ENCODE measurements at places on chromosomes 11 and 22.

DNA sequence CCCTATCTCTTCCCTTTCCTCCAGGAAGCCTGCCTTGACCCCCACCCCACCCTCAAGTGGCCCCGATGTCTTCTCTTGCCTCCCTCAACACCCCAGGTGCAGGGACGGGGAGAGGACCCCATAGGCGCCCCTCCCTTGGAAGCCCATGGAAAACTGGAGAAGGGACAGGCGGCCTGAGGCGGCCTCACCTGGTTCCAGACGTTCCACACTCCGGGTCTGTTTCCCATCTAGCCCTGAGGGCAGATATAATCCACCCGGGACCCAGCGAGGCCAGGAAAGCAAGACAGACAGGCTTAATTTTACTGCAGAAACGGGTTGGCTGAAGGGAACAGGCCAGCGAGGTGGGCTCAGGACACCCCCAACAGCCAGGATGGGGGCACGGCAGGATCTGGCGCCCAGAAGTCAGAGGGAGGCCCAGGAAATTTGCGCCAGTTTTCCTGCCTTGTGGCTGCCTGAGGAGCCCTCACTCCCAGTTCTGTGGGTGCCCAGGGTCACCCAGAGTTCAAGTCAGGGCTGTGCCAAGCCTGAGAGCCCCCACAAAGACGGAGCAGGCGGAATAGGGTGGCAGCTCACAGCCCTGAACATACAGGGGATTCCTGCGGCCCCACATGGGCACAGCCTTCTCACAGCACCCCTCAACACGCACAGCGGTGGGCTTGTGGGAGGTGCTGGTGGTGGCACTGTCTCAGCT lies 3.0 kb upstream of the SIGIRR start:
- DNase-seq, result no peak

GRCh38 chr11:16769386-16769785 lies 30.9 kb downstream of the C11orf58 start:
- DNase-seq, result no peak

GRCh38 chr11:58188770-58189169 lies at the start of gene OR9Q2:
Gene OR9Q2, plus strand, starts transcription at chr11:58189070. Its CDS starts 1,421 bp downstream, at chr11:58190491.
- no peak for DNase-seq

DNA sequence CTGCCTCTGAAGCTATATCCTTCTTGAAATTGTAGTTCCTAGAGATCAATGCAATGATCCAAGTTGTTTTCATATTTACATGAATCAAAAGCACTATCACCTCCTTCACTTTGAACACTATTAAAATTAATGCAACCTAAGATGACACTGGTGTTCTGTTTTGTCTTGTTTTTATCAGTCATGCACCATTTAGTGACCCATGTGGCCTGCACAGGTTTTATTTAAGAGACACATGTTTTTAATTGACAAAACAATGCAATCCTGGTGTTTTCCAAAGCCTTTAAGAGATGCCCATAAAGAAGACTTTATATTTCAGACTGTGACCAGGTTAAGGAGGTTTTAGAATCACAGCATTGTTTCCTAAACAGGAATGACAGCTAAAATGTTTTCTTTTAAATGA lies 177.5 kb downstream of the FAM181B start:
- DNase-seq, result no peak

DNA sequence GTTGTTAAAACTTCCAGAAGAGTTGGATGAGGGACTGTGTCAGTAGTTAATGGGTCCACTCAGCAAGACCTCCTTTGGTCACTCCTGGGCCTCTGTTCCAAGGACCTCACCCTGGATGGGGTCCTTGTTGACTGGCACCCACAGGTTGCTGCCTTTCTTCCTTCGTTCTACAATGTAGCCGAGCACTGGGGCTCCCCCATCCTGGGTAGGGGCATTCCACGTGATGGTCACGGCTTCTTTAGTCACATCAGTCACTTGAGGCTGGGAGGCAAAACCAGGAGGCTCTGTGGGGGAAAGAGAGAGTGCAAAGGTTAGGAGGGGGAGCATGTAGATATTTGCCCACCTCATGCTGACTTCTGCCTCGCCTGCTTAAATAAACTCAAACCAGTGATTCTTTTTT lies 12.0 kb downstream of the TMEM86A start:
- DNase-seq, result no peak

DNA sequence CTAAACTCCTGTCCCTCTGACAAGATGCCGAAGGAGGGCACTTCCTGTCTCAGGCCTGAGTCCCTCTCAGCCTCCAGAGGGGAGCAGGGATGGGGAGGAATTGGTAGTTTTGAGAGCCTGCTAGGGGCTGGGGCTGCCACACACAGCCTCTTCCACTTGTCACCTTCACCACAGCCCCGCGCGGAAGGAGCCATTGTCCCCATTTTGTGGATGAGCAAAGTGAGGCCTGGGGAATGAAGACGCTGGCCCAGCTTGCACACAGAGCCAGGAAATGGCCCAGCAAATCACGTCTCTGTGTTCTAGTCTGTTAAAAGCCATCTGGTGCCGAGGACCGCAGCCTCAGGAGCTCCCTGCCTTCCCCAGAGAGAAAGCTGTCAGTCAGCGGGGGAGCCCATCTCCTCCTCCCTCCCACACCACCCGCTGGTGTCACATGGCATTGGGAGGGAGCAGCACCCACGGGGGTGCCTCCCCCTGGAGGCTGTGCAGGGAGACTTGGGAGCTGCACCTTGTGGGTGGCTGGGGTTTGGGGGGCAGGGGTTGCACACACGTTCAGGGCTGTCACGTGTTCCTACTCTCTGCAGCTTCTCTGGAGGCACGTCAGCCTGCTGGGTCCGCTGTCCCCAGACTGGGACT lies 34.6 kb downstream of the RASD2 start:
- peak; percentile 20 for DNase-seq

DNA sequence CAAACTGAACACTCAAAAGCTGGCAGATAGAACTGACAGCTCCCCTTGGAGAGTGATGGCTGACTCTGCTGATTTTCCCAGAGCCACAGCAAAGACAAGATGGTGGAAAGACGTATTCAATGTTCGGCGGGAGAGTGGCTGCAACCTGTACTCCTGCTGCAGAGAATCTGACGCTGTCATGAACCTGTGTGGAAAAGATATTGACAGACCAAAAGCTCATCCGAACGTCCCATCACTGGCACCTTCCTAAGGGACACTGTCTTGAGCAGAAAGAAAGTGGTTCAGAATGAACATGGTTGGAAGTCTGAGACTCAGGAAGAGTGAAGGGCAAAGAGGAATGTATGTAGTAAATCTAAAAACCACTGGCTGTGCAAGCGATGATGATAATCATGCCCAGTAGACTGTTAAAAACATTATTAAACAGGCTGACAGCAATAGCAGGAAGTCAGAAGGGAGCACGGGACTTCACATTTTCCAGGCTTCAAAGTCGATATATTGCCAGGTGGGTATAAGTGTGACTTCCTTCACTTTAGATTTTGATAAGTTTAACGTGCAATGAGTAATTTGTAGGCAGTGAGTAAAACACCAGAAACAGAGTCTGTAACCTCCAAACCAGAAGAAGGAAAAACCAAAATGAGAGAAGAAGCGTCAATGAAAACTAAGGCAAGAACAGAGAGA lies 6.2 kb upstream of the IL17REL start:
- DNase-seq, result no peak

DNA sequence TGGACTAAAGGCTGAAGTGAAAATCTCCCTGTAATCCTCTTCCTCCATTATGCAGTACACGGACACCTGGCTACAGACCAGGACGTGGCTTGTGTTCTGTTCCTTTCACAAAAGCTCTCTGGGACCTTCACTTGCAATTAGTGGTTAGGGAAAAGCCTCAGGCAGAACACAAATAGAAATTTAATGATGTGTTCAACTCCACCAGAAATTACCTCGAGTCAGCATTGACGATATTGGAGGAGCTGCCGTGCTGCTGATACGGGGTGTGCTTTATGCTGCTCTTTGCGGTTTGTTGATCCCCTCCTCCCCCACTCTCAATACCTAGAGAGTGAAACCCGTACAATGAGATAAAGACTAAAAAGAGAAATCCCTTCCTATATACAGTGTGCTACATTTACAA lies 48.9 kb downstream of the POLD3 start:
- DNase-seq, result no peak

GRCh38 chr11:71948314-71949027 lies 19.6 kb downstream of the RNF121 start:
- no peak for DNase-seq

GRCh38 chr11:62129590-62130282 lies 5.9 kb downstream of the INCENP start:
- DNase-seq, result no peak

DNA sequence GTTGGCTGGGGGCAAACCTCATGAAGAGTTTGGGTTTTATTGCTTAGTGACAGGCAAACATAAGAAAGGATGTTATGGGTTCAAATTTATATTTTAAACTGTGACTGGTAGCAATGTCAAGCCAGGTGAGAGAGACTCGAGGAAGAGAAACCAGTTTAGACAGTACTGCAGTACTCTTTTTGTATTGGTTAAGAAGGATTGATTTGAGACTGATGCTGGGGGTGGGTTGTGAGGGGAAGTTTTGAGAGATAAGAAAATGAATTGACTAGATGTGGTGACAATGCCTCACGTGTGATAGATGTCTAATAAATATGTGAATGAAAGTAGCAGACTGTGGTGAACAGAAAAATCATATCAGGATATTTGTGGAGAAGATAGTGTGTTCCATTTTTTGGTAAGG lies 142.4 kb downstream of the DDX10 start:
- DNase-seq, result no peak

GRCh38 chr11:103114836-103115235 lies 5.6 kb downstream of the DYNC2H1 start:
- no peak for DNase-seq

DNA sequence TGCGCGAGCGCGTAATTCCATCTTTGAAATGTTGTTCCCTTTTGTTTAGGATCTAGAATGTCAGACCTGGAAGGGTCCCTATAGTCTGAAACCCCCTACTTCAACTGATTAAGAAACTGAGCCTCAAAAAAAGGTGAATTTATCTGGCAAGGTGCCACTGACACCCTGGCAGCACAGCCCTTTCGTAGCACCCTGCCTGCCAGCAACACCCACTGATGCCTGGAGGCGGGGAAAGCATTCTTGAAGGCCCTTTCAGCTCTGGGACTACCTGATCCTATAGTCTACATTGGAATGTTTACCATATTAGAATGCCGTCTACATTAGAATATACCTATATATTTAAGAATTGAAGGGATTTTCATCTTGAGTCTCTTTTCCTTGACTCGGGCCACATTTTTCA lies 542.3 kb downstream of the BUD13 start:
- DNase-seq, result no peak
